Diencephalon (tissue), 1 donor: ENCODE measurements at places on chromosomes 4 and X. TPM values are rescaled to one million over a fixed set of nuclear protein-coding genes. Genes with fewer than 3 reads are reported as not detected.

SPATA18 gene
- 6.0 TPM for total RNA-seq

NCBP2L gene
- not detected for total RNA-seq

KLHL34 gene
- total RNA-seq = 0.23 TPM

GABRE gene
- 4.4 TPM for total RNA-seq

HSD17B13 gene
- total RNA-seq = 0.69 TPM

CWH43 gene
- 0.23 TPM for total RNA-seq

TCEAL5 gene
- 13.6 TPM for total RNA-seq

NR0B1 gene
- 1.4 TPM for total RNA-seq

HERC5 gene
- 3.5 TPM for total RNA-seq

ALPK1 gene
- total RNA-seq = 3.5 TPM

NKX3-2 gene
- not detected for total RNA-seq

CEP135 gene
- 19.4 TPM for total RNA-seq

RGN gene
- total RNA-seq = 5.8 TPM

FGF13 gene
- 120 TPM for total RNA-seq

PHF8 gene
- total RNA-seq = 11.5 TPM

ANTXR2 gene
- 12.7 TPM for total RNA-seq

UGT2B10 gene
- total RNA-seq = not detected

GSX2 gene
- total RNA-seq = 3.2 TPM

PDCL2 gene
- not detected for total RNA-seq

MAGEB3 gene
- total RNA-seq = not detected

TAF7L gene
- 0.46 TPM for total RNA-seq

MAGEE1 gene
- total RNA-seq = 27.5 TPM

SLC39A8 gene
- total RNA-seq = 9.9 TPM

NFKB1 gene
- 9.7 TPM for total RNA-seq

TRPC5OS gene
- 0.23 TPM for total RNA-seq

VSIG1 gene
- total RNA-seq = 2.3 TPM

RBM10 gene
- 33.9 TPM for total RNA-seq

ETDA gene
- not detected for total RNA-seq

TRIM75 gene
- not detected for total RNA-seq

ENPP6 gene
- 1.8 TPM for total RNA-seq

SPIN2B gene
- 13.6 TPM for total RNA-seq
